NCI-H1694 (cell line): ENCODE measurements at places on chromosomes 13 and 19.

GRCh38 chr19:16160943-16161560 is 12.3 kb downstream of the CIB3 start:
- no peak for DNase-seq

- no peak for DNase-seq
Observed at GRCh38 chr13:76533251-76533650, 353.0 kb downstream of the KCTD12 start.

DNA sequence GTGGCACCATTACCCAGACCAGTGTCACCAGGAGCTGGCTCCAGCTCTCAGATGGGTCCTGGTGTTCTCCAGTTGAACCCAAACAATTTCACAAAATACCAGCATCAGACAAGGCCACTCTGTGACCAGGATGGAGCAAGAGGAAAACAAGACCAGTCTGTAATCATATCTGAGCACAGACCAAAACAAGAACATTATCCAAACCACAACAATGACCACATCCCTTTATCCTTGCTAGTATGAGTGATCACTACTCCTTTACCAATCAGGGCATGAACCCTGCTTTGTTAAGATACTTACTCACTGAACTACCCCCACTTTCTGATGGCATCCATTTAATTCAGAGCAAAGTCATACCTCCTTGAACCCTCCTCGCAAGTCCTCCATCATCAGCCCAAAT is 145.9 kb downstream of the NUFIP1 start:
- no peak for DNase-seq

GRCh38 chr13:29458419-29458818 is 137.1 kb downstream of the SLC7A1 start:
- DNase-seq: no peak

GRCh38 chr13:106700439-106700838 is 132.5 kb upstream of the ARGLU1 start:
- no peak for DNase-seq

DNA sequence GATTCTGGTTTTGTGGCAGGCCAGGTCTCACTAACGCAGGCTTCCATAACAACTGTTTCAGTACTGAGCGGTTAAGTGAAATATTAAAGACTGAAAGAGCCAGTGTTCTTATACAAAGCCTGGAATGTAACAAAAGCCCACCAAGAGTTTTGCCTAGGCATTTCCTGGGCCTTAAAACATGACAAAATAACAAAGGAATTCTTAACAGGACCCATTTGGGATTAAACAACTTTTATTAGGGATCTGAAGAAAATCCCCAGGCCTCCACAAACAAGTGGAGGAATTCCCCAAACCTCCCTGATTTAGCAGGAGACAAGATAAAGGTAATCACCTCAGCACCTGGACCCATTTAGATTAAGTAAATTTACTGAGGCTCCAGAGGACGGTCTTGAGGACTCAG is 799.7 kb upstream of the SPRY2 start:
- DNase-seq: no peak

DNA sequence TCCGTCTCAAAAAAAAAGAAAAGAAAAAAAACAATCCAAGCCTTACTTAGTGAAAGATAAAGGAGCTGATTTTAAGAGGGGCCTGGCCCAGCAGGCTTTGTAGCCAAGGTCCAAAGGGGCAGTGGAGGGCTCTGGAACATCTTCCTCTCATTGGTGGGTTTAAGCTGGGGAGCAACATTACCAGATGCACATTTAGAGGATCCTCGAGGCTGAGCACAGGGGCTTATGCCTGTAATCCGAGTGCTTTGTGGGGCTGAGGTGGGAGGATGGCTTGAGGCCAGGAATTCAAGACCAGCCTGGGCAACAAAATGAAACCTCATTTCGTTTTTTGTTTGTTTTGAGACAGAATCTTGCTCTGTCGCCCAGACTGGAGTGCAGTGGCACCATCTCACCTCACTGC is 8.0 kb upstream of the TMEM160 start:
- no peak for DNase-seq

- DNase-seq: no peak
Observed at GRCh38 chr13:97185291-97185690, 36.8 kb upstream of the MBNL2 start.

DNA sequence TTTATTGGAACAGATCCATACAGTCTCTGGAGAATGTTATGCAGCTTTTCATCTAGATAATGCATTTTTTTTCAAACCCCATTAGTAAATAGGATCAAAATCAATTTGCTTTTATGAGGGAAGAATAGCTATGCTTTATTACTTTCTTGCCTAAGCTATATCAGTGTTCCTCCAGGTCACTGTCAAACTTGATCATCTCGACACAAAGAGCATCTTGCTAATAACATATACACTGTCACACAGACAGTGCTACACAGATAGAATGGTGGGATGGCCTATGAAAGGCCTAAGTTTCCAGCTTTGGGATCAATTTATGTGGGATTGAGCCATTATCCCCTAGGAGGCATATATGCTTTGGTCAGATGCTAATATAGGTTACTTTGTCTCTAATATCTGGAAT is 862.9 kb upstream of the SPRY2 start:
- no peak for DNase-seq

DNA sequence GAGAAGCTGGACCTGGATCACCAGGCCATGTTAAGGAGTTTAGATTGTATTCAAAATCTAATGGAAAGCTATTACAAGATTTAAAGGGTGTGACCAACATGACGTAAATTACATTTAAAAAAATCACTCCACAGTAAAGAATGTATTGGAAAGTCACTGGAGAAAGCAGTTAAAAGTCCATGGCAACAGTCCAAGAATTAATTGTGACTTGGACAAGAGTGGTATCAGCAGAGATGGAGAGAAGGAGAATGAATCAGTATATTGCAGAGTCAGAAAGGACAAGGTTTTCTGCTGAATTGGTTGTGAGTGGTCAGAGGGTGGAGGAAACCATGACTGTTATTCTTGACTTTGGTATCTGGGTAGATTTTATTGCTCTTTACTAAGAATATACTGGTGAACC is 535.1 kb upstream of the SLITRK1 start:
- DNase-seq: no peak

DNA sequence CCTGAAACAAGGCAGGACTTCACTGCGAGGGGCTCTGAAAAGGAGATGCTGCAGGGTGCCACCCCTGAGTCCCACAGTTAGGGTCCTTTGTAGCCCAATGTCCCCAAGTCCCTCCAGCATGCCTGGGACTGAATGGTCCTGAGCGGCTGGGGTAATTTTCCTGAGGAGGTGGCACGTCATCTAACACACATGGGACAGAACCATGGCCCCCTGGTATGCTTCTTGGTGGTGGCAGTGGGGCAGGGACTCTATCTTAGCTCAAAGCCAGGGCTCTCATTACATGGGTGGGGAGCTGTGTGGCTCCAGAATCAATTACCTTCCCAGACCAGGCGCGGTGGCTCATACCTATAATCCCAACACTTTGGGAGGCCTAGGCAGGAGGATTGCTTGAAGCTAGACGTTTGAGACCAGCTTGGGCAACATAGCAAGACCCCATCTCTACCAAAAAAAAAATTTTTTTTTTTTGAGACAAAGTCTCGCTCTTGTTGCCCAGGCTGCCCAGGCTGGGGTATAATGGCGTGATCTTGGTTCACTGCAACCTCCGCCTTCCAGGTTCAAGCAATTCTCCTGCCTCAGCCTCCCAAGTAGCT is 7.9 kb upstream of the SLC7A9 start:
- no peak for DNase-seq

DNA sequence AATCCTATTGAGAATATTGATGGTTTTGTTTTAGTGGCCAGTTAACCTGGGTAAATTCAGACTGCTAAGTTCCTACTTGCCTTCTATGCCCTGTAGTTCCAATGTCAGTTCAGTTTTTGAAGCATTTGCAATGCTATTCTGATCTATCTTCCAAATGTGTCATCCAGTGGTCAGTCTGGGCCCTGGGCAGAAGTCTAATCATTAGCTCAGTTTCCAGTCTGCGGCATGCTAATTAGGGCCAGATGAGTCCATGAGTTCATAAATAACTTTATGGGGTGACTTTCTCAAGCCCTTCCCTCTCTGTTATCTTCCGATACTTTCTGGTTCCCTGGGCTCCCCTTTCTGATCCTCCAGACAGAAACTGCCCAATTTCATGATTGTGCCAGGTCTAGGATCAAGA is 32.7 kb downstream of the FAM187B start:
- no peak for DNase-seq

DNA sequence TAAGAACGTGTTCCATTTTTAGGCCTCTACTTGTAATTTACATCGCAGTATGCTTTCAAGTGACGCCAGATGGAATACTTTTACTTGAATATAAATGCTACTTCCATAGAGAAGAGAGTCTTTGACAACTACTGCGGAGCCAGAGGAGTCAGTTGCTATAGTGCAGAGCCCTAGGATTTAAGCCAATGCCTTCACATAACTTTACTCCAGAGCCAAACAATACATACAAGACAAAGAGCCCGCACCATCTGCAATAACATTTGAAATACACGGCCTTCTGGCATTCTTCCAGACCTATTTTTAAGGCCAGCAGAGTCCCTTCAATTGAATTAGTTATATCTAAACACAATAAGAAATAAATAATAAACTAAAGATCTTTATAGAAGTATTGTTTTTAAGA is 59.4 kb downstream of the XPO4 start:
- no peak for DNase-seq

- DNase-seq: no peak
Observed at GRCh38 chr13:37769078-37769477, 100.5 kb downstream of the TRPC4 start.

- DNase-seq: peak; percentile 72
Observed at GRCh38 chr19:42401365-42402303, 11.5 kb upstream of the CNFN start.

DNA sequence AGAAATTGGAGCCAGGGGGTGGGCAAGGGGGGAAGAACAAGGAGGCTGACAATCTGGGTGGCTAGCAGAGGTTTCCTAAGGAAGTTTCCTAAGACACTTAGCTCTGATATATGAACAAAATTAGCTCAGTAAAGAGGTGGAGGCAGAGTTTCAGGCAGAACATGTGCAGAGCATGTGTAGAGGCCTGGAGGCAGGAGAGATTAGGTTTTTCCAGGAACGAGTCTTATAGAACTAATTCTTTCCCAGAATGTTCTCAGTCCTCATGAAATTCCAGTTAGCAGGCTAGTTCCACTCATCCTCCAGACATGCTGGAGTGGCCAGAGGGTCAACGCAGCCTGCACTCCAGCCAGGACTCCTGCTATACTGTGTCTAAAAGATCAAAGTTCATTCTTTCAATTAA is 184.7 kb downstream of the LACC1 start:
- no peak for DNase-seq

DNA sequence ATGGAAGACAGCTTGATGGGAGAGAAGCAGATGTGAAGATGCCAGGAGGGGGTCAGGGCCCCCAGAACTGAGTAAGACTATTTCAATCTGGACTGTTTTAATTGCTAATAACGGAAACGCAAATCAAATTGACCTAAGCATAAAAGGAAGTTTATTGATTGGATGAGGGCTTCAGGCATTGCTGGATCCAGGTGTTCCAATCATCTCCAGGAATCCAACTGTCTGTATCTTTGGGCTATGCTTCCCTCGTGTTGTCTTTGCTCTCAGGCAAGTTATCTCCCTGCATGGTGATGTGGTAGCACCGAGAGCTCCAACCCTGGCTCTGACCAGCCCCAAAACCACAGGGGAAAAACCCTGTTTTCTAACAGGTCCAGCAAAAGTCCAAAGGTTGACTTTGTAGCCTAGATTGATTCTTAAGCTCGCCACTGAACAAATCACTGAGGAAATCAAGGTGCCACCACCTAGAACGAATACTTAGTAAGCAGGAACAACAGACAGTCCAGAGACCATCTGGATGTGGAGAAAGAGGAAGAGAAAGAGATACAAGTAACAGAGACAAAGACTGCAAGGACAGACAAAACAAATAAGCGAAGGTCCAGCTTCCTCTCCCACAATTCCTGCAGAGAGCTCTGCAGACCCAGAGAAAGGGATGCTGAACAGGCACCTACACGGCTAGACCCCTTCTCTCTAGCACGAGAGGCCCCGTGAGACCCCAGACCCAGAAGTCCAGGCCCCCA is 1.2 kb upstream of the C19orf81 start:
- no peak for DNase-seq

DNA sequence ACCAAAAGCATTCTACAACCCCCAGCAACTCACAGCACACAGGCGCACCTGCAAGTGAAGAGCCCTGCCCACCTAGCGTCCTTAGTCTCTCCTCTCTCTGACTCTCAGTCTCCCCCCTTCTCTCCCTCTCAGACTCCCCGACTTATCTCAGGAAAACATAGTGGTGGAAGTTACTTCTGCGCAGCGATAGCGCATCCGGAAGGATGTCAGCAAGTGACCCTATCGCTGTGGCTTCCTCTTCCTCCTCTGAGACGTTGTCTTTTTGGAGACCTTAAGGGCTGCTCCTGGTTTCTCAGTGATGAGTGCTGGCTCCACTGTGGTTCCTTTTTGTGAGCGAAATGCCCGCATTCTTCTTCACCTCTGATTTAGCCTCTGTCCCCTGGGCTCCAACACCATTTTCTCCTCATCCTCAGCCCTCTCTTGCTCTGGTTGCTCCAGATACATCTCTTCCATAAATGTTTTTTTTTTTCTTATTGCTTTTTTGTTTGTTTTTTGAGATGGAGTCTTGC is 1.4 kb upstream of the YIF1B start:
- DNase-seq: no peak

DNA sequence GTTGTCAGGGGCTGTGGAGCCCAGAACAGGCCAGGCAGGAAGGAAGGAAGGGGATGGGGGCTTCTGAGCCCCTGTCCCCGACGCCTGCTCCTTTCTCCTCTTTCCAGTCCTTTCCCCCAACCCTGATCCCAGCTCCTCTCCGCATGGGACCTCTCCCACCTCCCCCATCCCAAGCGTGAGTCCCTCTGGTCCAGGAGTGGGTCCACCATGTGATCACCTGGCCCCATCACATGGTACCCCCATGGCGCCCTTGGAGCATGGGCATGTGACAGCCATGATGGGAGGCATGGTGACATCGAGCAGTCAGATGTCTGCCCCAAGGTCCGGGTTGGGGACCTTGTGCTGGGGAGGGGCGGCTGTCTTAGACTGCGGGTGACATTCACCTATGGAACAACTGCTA is 9.2 kb downstream of the RYR1 start:
- no peak for DNase-seq

GRCh38 chr13:30832845-30833332 is 73.2 kb upstream of the MEDAG start:
- peak; percentile 78 for DNase-seq

- no peak for DNase-seq
Observed at GRCh38 chr19:47331931-47332547, at the start of gene C5AR2. C5AR2 (plus strand) TSS chr19:47332175; CDS start chr19:47340800, 8,625 bp downstream.

GRCh38 chr13:24649688-24650043 is 30.5 kb upstream of the ATP12A start:
- no peak for DNase-seq

GRCh38 chr13:111923991-111924677 is 142.8 kb upstream of the SOX1 start:
- DNase-seq: no peak

DNA sequence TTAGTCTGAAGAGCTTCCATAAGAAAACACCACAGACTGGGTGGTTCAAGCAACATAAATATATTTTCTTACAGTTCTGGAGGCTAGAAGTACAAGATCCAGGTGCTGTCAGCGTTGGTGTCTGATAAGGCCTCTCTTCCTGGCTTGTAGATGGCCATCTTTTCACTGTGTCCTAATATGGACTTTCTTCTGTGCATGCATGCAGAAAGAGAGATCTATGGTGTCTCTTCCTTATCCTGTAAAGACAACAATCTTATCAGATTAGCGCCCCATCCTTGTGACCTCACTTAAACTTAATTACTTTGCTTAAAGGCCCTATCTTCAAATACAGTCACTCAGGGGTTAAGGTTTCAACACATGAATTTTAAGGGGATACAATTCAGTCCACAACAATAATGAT is 14.1 kb upstream of the NDFIP2 start:
- no peak for DNase-seq

- no peak for DNase-seq
Observed at GRCh38 chr13:100245104-100245503, 156.2 kb downstream of the PCCA start.

GRCh38 chr13:111862836-111863815 is 203.8 kb upstream of the SOX1 start:
- no peak for DNase-seq
